ENCODE measurements at places on chromosomes 16 and 17.

- no peak for DNase-seq
Observed at GRCh38 chr17:16446338-16446983, 31.1 kb downstream of the TRPV2 start.

GRCh38 chr17:71503710-71504465, 616.9 kb upstream of the SOX9 start:
- no peak for DNase-seq

DNA sequence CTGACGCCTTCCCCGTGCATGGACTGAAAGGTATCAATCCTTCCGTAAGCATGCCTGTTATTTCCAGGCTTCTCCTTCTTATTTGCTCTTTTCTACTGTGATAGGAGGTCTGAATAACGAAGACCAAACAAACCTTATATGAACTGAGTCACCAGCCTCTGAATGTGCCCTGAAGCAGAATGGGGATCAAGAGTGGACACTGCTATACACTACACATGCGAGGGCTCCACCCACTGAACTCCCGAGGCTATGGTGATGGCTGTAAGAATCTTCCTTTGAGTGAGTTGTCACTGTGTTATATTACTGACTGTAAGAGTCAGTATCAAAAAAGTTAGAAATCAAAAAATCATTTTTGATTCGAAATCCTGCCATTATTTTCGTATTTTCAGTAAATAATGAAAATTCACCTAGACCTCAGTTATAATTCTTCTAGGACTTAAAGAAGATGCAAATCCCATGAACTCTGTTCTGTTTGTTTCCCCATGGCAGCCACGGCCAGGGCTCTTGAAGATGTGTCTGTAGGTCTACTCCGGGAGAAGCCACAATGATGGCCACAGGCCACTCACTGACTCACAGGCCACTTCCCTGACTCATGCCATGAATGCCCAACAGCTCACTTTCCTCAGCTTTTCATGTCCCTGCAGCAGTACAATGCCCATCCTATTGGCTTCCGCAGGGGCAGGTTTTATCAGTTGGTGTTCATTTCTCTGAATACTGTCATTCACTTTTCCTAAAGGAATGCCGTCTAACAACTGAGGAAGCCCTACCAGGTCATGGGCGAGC, 54.7 kb downstream of the ZZEF1 start:
- DNase-seq: no peak

DNA sequence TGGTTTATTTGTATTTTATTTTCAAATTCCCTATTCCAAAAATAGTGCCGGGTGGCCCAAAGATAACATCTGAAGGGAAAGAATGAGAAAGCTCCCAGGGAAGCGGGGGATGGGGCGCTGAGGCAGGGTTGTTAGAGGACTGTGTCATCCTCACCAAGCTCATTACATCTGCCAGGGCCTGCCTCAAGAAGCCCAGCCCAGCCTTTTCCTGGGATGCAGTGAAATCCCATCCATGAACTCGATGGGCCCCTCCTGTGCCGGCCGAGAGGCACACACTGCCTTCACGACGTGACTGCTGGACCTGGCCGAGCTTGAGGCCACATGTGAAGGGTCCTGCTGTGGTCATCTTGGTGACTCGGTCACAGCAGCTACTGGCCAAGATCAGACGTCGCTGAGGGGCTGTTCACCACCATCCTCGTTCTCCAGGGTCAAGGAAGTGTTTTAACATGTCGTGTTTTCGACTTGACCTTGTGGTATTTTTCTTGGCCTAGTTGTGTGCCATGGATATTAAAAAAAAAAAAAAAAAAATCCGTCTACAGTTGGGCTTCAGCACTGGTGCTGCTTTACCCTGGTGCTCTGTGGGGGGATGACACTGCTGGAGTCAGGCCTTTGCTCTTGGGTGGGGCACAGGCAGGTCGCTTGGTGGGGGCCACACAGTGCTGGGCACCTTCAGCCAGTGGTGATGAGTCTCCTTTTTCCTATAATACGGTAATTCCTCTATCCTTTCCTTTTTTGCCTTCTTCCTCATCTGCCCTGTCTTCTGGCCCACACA, 4.9 kb downstream of the TIMM22 start:
- DNase-seq: no peak

DNA sequence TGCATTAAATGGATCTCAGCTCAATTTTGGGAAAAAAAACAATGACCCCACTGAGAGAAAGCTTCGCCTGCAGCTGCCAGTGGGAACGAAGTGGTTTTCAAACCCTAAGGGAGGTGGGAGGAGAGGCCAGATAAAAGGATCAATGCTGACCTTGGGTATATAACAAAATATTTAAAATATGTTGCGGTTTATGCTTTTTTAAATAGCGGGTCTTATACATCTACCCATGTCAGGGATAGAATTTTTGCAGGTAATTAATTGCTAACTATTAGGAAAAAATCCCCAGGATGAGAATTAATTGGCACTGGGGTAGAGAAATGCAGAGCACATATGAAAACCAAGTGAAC, 10.9 kb upstream of the FOXF1 start:
- DNase-seq: no peak

DNA sequence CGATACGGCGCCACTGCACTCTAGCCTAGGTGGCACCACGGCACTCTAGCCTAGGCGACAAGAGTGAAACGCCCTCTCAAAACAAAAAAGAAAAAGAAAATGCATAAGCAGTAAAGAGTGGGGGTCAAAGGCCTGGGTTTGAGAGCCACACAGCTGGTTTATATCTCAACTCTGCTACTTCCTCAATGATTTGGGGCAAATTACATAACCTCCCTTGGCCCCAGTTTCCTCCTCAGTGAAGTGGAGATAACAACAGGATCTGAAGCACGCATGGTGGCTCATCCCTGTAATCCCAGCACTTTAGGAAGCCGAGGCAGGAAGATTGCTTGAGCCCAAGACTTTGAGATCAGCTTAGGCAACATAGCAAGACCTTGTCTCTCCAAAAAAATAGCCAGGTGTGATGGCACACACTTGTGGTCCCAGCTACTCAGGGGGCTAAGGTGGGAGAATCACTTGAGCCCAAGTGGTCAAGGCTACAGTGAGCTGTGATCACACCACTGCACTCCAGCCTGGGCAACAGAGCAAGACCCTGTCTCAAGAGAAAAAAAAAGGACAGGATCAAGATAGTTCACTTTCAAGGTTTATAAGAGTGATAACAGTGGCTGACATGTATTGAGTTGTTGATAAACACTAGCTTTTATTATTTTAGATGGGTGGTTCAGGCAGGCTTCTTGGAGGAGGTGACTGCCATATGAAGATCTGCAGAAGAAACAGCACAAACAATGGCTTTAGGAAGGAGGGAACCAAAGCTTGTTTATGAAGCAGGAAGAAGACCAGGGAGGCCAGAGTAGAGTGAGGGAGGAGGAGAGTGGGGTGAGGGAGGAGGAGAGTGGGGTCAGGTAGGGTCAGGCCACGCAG, 8.5 kb upstream of the COG1 start:
- DNase-seq: no peak

DNA sequence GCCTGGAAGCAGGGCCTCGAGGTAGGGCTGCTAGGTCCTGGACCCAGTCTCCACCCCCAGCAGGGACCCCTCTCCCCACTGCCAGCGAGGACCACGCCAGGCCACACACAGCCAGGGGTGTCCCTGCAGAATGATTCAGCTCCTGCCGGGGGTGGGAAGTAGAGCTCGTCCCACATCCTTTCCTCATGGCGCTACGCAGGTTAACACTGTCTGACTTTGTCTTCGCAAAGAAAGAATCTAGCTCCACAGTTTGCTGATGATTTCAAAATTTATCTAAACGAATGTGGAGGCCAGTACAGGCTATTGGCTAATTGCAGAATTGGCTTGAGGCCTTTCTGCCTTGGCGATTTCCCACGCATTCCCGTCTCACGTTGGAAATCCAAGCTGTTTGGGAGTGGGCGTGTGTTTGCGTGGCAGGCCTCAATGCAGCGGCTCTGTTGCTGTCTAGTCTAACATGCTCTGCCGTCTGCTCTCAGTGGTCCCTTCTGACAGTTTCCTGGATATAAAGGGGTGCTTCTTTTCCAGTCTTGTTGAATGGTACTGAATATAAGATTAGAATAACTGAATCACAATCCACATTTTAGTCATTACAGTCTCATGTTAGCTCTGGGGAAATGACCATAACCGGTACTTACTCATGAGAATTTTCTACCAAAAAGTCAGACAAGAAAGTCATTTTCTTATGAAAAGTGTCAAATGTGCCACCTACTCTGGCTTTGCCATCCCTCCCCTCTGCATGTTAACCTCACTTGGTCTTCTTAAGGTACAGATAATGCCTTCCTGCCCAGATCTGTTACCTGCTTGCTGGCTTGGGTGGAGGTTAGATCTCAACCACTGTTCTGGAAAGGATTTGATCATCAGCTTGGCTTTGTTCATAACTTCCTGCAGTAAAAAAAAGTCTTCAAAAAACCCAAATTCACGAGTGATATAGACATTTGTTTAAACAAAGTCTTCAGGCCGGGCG, 252.4 kb downstream of the NTN1 start:
- DNase-seq: no peak

DNA sequence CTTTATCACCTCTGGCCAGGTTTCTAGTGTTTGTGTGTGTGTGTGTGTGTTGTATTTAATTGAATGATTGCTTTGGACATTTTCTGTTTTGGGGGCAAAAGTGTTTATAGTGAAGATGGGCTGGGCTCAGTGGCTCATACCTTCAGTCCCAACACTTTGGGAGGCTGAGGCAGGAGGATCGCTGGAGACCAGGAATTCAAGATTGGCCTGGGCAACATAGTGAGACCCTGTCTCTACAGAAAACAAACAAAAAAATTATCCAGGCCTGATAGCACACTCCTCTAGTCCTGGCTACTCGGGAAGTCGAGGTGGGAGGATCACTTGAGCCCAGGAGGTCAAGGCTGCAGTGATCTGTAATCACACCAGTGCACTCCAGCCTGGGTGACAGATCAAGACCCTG, 37.5 kb downstream of the RPA1 start:
- DNase-seq: no peak
